Chondrocyte (in vitro differentiated cells): ENCODE measurements at places on chromosomes 1 and 21. TPM values are rescaled to one million over a fixed set of nuclear protein-coding genes. Genes with fewer than 3 reads are reported as not detected.

Gene SWT1
- 2.7 to 3.5 TPM (median 3.3 TPM) in 3 replicates for total RNA-seq

GRCh38 chr1:84259376-84259775 is 42.1 kb upstream of the SAMD13 start:
- no peaks in the 10 kb centered on the region for H3K27me3 ChIP-seq
- no peak overlapping the region for H3K27ac ChIP-seq
- H3K4me3 ChIP-seq: no peak overlapping the region
- no peaks in the 10 kb centered on the region for H3K36me3 ChIP-seq

GRCh38 chr1:41305576-41306363 is 55.5 kb upstream of the FOXO6 start:
- H3K4me1 ChIP-seq: no peaks in the 10 kb centered on the region
- H3K27ac ChIP-seq: no peak overlapping the region
- H3K36me3 ChIP-seq: peaks cover 2% of the 10 kb centered on the region
- H3K4me3 ChIP-seq: no peak overlapping the region
- H3K27me3 ChIP-seq: peaks cover 25% of the 10 kb centered on the region
- no peak for DNase-seq

- H3K36me3 ChIP-seq: peaks cover 12% of the 10 kb centered on the region
- no peak for DNase-seq
- no peak overlapping the region for H3K27ac ChIP-seq
- H3K27me3 ChIP-seq: no peaks in the 10 kb centered on the region
- H3K4me3 ChIP-seq: no peak overlapping the region
- no peaks in the 10 kb centered on the region for H3K4me1 ChIP-seq
These were observed 11.2 kb upstream of the MFAP2 start for GRCh38 chr1:16991571-16991970.

GRCh38 chr21:14572204-14572780 is 26.2 kb upstream of the SAMSN1 start:
- H3K27ac ChIP-seq: no peak overlapping the region
- H3K4me1 ChIP-seq: no peaks in the 10 kb centered on the region
- DNase-seq: no peak
- no peak overlapping the region for H3K4me3 ChIP-seq
- no peaks in the 10 kb centered on the region for H3K27me3 ChIP-seq

GRCh38 chr1:26327956-26328362 is 10.2 kb downstream of the CD52 start:
- no peak overlapping the region for H3K27ac ChIP-seq
- H3K4me3 ChIP-seq: no peak overlapping the region
- DNase-seq: no peak
- H3K36me3 ChIP-seq: no peaks in the 10 kb centered on the region
- peaks cover 4% of the 10 kb centered on the region for H3K27me3 ChIP-seq
- peaks cover 6% of the 10 kb centered on the region for H3K4me1 ChIP-seq

DNA sequence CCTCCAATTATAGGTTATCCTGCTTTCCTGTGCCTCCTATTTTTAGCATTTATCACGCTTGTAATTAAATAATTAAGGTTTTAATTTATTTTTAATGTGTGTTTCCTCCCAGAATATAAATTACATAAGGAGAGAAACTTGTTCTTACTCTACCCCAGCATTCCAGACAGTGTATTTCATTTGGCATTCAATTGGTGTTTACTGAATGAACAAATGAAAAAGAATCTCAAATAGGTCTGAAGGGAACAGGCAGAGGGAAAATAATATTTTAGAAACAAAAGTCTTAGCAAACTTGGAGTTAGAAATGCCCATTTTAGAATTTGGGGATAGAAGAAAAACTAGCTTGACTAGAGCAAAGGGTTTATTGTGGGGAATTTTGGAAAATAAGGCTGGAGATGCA is 9.9 kb upstream of the RSRP1 start:
- no peaks in the 10 kb centered on the region for H3K27me3 ChIP-seq
- DNase-seq: no peak
- no peak overlapping the region for H3K4me3 ChIP-seq
- no peaks in the 10 kb centered on the region for H3K36me3 ChIP-seq
- peaks cover 13% of the 10 kb centered on the region for H3K4me1 ChIP-seq
- peak overlapping the region; percentile 82 for H3K27ac ChIP-seq

- no peaks in the 10 kb centered on the region for H3K36me3 ChIP-seq
- no peak overlapping the region for H3K4me3 ChIP-seq
- H3K27me3 ChIP-seq: no peaks in the 10 kb centered on the region
- H3K27ac ChIP-seq: peak overlapping the region; percentile 22
These were observed 64.8 kb downstream of the MYOM3 start for GRCh38 chr1:24047110-24047477.

GRCh38 chr1:199295107-199295506 is 656.3 kb downstream of the PTPRC start:
- H3K36me3 ChIP-seq: no peaks in the 10 kb centered on the region
- no peak overlapping the region for H3K27ac ChIP-seq
- no peak for DNase-seq
- H3K4me3 ChIP-seq: no peak overlapping the region
- peaks cover 40% of the 10 kb centered on the region for H3K4me1 ChIP-seq
